ENCODE measurements at places on chromosomes 6 and 20. TPM values are rescaled to one million over a fixed set of nuclear protein-coding genes. Genes with fewer than 3 reads are reported as not detected.

Gene BPIFB2
- not detected for total RNA-seq

Gene TREML1
- total RNA-seq = not detected

DNA sequence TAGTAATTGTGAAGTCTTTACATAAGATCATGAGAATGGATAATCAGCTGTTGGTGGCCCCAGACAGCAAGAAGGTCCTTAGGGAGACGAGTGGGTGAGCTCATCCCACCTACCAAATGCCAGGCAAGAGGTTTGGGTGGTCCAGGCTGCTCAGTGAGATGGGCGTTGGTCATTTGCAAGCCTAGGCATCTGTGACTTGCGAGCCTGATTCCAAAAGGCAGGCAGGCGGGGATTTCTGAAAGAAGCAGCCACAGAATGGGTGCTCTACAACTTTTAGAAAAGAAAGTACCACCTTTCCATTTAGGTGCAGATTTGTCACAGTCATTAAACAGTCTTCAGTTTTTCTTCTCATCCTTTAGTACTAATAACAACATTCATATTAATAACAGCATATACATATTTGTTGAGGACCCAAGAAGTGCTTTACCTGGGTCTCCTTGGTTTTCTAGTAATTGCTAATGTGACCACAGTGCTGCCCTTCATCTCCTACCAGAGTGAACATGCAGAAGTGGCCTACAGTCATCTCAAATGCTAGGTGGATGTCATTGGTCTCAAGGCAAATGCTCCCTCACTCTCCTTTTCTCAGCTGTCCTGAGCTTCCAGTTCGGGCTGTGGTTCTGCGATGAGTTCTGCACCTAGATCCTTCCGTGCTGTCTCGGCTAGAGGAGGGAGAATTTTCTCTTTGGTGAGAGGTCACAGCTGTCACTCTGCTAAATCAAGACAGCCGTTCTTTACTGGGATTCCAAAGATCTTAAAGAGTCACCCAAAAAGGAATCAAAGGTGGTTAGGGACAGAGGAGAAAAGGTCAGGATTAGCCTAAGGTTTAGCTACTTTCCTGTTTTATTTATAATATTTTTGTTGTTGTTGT lies 2.7 kb downstream of the WRNIP1 start:
- peak overlapping the region; percentile 27 for H3K27ac ChIP-seq
- H3K4me1 ChIP-seq = peaks cover 31% of the 10 kb centered on the region
- peak overlapping the region; percentile 93 for H3K4me3 ChIP-seq
- no peaks in the 10 kb centered on the region for H3K27me3 ChIP-seq
- DNase-seq = no peak

- H3K27me3 ChIP-seq = peaks cover 1% of the 10 kb centered on the region
- no peak overlapping the region for H3K27ac ChIP-seq
- H3K36me3 ChIP-seq = no peaks in the 10 kb centered on the region
- no peaks in the 10 kb centered on the region for H3K4me1 ChIP-seq
- no peak overlapping the region for H3K4me3 ChIP-seq
- DNase-seq = no peak
These were observed 101.1 kb downstream of the DLGAP4 start for GRCh38 chr20:36407199-36407733.

Gene SLC13A3
- total RNA-seq = not detected

GRCh38 chr20:64047968-64048401 lies 1.5 kb downstream of the SOX18 start:
- H3K27me3 ChIP-seq = peaks cover 13% of the 10 kb centered on the region
- H3K4me1 ChIP-seq = no peaks in the 10 kb centered on the region
- H3K4me3 ChIP-seq = peak overlapping the region; percentile 36
- no peak for DNase-seq
- H3K27ac ChIP-seq = no peak overlapping the region

Gene CPNE5
- total RNA-seq = 1.3 TPM

DNA sequence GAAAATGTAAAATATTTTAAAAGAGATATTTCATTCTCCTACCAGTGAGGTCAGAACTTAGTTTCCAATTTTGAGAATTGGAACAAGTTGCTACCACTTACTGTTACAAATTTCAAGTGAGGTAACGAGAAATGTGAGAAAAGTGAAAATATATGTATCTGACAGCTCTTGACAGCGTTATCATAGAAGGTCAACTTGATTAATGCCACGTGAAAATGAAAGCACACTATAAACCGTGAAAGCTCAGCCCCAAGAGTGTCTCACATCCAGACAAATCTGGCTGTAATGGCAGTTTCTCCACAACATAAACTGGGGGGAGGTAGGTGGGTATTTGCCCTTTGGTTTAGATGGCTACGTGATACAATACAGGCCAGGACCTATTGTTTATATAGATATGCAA lies 13.9 kb downstream of the HDGFL1 start:
- H3K27ac ChIP-seq = no peak overlapping the region
- H3K4me3 ChIP-seq = no peak overlapping the region
- H3K36me3 ChIP-seq = no peaks in the 10 kb centered on the region
- DNase-seq = no peak
- no peaks in the 10 kb centered on the region for H3K4me1 ChIP-seq

GRCh38 chr6:6748001-6748400 lies 159.5 kb downstream of the LY86 start:
- H3K4me1 ChIP-seq = no peaks in the 10 kb centered on the region
- H3K27ac ChIP-seq = no peak overlapping the region
- no peak for DNase-seq
- H3K4me3 ChIP-seq = no peak overlapping the region

Gene SLC17A2
- total RNA-seq = not detected

GRCh38 chr6:72522735-72523141 lies 99.1 kb upstream of the KCNQ5 start:
- DNase-seq = no peak
- no peaks in the 10 kb centered on the region for H3K36me3 ChIP-seq
- no peak overlapping the region for H3K27ac ChIP-seq
- H3K4me1 ChIP-seq = no peaks in the 10 kb centered on the region

DNA sequence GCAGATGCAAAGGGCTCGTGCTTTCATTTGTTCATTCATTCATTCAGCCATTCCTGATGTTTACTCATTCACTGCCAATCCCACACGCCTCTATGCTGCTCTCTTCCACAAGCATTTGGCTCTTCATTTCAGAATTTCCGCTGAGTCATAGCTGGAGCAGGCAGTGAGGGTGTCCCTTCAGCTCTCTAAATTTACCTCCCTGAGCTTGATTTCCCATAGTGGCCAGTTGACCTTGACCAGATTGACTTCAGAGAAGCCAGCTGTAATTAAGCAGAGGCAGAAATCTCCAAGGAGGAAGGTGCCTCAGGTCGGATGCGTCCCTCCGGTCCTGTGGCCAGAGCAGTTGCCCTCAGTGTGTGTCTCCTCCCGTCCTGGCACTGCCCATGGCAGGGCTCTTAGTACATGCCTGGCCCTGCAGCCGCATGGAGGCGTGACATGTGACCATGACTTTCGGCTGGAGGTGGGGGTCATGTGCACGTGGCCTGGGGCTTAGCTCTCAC lies 267.2 kb upstream of the ECI2 start:
- no peak overlapping the region for H3K4me3 ChIP-seq
- H3K4me1 ChIP-seq = no peaks in the 10 kb centered on the region
- no peaks in the 10 kb centered on the region for H3K36me3 ChIP-seq
- no peaks in the 10 kb centered on the region for H3K27me3 ChIP-seq
